Pancreas (tissue), 10 donors: ENCODE measurements at places on chromosomes 4 and X.

GRCh38 chrX:107630031-107630689, 1.9 kb downstream of the PRPS1 start:
- H3K36me3 ChIP-seq: no peaks in the 10 kb centered on the region
- no peak for DNase-seq
- no peak overlapping the region for H3K27ac ChIP-seq
- H3K27me3 ChIP-seq: no peaks in the 10 kb centered on the region

DNA sequence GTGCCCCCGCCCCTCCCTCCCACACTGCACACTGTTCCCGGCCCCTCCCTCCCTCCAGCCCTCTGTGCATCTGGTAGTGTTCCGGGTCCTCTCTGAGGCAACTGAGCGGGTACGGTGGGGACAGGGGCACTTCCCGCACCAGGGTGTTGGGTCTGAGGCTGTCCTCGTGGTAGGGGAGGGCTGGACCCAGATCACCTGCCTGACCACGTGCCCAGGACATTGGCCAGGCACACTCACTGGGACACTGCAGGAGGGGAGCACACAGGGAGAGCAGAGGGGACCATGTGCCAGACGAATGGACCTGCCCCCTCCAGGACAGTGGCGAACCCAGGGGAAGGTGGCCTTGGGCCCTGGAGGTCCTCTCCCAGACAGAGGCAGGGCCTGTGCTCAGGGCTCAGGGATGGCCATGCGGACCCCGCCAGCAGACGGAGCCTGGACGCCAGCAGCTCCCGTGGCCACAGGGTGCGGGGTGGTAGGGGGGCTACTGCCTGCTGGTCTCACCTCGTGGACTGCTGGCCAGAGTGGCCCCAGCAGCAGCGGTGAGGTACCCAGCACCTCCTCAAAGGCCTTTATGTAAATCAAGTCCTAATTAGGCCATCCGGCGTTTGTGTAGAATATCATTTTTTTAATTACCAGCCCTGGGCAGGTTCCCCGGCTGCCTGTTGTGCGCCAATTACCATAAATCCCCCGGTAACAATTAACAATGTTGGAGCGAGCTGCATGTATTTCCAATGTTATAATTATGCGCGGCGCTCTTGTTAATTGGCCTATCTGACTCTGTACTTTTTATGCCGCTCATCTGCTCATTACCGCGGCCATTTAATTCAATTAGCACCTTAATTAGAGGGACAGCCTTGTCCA, 106.9 kb downstream of the FAM53A start:
- H3K4me3 ChIP-seq: no peak overlapping the region
- H3K27me3 ChIP-seq: no peaks in the 10 kb centered on the region
- peak; percentile 72 for DNase-seq
- H3K36me3 ChIP-seq: no peaks in the 10 kb centered on the region
- no peak overlapping the region for H3K27ac ChIP-seq

DNA sequence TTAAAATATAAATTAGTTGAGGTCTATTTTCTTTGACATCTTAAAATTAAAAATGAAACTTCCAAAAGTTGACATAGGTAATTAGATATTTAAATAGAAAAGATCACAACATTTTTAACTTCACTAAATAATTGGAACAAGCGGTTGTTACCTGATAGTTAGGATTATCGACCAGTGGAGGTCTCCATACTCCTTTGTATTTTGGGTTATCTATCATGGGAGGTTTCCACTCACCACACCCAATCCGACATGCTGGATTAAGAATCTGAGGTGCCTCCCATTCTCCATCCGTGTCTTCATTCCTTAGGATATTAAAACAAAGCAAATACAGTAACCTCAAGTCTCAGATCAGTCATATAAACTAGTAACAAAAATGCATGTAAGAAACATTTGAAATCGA, 22.2 kb downstream of the SCOC start:
- H3K27me3 ChIP-seq: no peaks in the 10 kb centered on the region
- no peak overlapping the region for H3K4me3 ChIP-seq
- no peaks in the 10 kb centered on the region for H3K4me1 ChIP-seq
- H3K27ac ChIP-seq: no peak overlapping the region

GRCh38 chrX:107470198-107470597, 20.7 kb downstream of the FRMPD3 start:
- H3K27ac ChIP-seq: no peak overlapping the region
- no peak for DNase-seq
- no peak overlapping the region for H3K4me3 ChIP-seq
- H3K27me3 ChIP-seq: no peaks in the 10 kb centered on the region

DNA sequence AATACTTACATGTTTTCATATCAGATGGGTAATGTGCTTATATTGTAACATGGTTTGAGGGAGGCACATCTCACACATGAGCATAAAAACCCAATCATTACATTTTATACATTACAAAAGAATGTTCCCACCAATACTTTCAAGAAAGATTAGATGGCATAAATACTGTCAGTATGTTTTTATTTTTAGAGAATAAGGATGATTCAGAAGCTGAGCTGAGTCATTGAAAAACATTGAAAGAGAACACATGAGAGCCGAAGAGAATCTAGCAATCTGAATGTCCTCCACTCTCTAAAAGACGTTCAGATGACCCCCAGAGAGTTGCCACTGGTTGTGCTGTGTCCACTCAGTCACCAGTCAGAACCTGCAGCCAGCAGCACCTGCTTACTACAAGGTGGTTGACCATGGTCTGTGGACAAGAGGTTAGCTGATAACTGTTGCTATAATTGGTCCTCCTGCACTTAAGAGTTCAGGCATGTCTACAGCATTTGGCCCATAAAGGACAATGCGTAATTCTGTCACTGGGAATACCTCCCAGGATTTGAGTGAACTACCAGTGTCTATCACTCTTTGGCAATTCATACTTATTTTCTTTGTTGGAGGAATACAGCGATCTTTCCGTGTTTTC, 382.2 kb upstream of the IGFBP7 start:
- H3K4me3 ChIP-seq: no peak overlapping the region
- DNase-seq: no peak
- H3K4me1 ChIP-seq: no peaks in the 10 kb centered on the region
- no peaks in the 10 kb centered on the region for H3K27me3 ChIP-seq
- H3K36me3 ChIP-seq: no peaks in the 10 kb centered on the region

DNA sequence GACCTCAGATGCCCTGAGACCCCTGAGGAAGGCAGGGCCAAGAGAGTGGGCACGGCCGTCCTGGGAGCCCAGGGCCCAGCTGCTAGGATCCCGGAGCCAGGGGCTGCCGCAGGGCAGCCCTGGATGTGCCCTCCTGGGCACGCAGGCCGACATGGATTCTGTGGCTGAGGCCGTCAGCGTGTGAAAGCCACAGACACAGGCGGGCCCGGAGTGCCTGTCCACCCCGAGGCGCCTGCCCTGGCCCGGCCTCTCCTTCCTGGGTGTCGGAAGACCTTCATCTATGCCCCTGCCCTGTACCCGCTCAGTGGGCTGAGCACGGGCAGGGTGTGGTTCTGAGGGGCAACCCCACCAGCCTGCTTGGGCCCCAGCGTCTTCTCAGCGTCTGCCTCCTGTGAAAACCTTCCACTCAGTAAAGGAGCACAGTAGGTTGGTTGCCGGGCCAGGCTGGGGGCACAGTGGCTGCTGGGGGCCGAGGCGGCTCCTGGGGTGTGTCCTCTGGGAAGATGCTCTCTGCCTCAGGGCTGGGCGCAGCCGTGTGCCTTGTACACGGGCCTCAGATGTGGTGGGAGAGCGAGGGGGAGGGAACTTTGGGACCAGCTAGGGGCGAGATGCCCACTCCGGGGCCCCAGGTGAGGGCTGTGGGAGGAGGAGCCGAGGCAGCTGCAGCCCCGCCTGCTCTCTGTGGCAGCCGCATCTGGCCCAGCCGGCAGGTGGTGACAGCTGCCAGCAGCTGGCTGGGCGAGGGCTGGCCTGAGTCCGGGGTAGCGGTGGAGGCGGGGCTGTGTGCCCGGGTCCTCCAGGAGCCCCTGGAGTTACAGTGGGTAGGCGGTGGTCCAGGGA, 20.8 kb downstream of the FGFRL1 start:
- no peaks in the 10 kb centered on the region for H3K4me1 ChIP-seq
- DNase-seq: no peak
- no peak overlapping the region for H3K4me3 ChIP-seq
- no peaks in the 10 kb centered on the region for H3K27me3 ChIP-seq
- no peak overlapping the region for H3K27ac ChIP-seq

DNA sequence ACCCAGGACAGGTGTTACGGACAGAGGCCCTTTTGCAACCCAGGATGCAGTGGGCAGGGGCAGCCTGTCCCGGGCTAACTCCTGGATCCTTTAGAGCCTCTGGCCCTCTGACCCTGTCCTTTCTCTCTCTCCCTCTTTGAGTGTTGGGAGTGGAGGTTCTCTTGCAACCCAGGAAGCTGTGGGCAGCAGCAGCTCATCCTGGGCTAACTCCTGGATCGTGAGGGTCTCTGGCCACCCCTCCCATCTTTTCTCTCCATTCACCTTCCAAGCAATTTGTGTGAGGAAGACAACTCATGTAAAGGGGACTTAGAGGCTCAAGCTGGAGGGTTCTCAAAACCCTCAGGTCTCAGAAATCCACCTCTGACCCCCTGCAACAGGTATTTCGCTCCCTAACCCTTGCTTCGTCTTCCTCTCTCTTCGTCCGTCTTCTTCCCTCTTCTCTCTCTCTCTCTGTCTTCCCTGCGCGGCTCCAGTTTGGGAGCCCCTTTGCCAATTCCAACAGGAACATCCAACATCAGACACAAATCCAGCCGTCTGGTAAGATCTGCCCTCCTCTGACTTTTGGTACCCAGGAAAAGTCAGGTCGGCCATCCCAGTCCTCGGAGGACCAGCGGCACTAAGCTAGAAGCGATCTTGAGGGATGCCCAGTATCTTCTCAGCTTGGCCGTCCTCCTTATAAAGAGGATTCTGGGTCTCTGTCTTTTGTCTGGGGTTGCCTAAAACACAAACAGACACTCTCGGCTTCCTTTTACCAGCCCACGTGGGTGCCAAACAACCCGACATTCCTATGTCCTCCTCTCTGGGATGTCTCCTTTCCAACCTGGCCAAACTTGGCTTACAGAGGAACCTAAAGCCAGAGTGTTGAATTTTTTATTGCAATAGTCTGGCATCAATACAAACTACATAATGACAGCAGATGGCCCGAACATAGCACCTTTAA, 7.9 kb downstream of the ASMTL start:
- no peaks in the 10 kb centered on the region for H3K27me3 ChIP-seq
- no peak overlapping the region for H3K4me3 ChIP-seq
- H3K36me3 ChIP-seq: no peaks in the 10 kb centered on the region
- H3K4me1 ChIP-seq: no peaks in the 10 kb centered on the region
- no peak for DNase-seq

- no peaks in the 10 kb centered on the region for H3K4me1 ChIP-seq
- DNase-seq: no peak
- H3K4me3 ChIP-seq: no peak overlapping the region
- no peak overlapping the region for H3K27ac ChIP-seq
Observed at GRCh38 chrX:27519226-27519625, 56.1 kb upstream of the PPP4R3C start.

- no peaks in the 10 kb centered on the region for H3K36me3 ChIP-seq
- no peaks in the 10 kb centered on the region for H3K27me3 ChIP-seq
- H3K4me3 ChIP-seq: no peak overlapping the region
- no peak overlapping the region for H3K27ac ChIP-seq
- no peaks in the 10 kb centered on the region for H3K4me1 ChIP-seq
Observed at GRCh38 chrX:46750889-46751288, 8.0 kb downstream of the SLC9A7 start.

- no peaks in the 10 kb centered on the region for H3K4me1 ChIP-seq
- no peaks in the 10 kb centered on the region for H3K27me3 ChIP-seq
- no peak overlapping the region for H3K27ac ChIP-seq
Observed at GRCh38 chr4:103424853-103425252, 226.7 kb upstream of the CENPE start.

DNA sequence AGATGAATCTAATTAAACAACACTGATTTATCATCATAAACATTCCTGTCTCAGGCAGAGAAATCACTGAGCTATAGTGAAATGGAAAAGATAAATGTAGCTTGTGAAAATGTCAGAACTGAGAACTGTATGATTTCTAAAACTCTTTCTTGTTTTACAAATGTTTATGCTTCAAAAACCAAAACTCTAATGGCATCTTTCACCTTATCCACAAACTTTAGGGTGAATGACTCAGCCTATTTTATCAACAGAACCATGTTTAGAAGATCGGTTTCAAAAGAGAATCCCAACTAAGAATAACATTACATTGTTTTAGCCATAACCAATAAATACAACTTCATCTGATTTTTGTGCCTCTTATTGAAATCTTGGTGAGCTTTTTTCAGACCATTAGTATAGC, 21.4 kb downstream of the NKX6-1 start:
- H3K36me3 ChIP-seq: no peaks in the 10 kb centered on the region
- no peak overlapping the region for H3K27ac ChIP-seq

- no peaks in the 10 kb centered on the region for H3K4me1 ChIP-seq
- no peak overlapping the region for H3K27ac ChIP-seq
- no peaks in the 10 kb centered on the region for H3K27me3 ChIP-seq
- H3K36me3 ChIP-seq: no peaks in the 10 kb centered on the region
- no peak overlapping the region for H3K4me3 ChIP-seq
Observed at GRCh38 chrX:67787196-67787595, 243.4 kb downstream of the AR start.

- H3K27ac ChIP-seq: no peak overlapping the region
- DNase-seq: no peak
- H3K4me1 ChIP-seq: no peaks in the 10 kb centered on the region
- H3K27me3 ChIP-seq: peaks cover 4% of the 10 kb centered on the region
Observed at GRCh38 chrX:47586043-47586787, 4.0 kb downstream of the TIMP1 start.

- H3K4me3 ChIP-seq: no peak overlapping the region
- no peak overlapping the region for H3K27ac ChIP-seq
- no peak for DNase-seq
Observed at GRCh38 chr4:188139671-188140070, 430 bp downstream of the TRIML1 start.

DNA sequence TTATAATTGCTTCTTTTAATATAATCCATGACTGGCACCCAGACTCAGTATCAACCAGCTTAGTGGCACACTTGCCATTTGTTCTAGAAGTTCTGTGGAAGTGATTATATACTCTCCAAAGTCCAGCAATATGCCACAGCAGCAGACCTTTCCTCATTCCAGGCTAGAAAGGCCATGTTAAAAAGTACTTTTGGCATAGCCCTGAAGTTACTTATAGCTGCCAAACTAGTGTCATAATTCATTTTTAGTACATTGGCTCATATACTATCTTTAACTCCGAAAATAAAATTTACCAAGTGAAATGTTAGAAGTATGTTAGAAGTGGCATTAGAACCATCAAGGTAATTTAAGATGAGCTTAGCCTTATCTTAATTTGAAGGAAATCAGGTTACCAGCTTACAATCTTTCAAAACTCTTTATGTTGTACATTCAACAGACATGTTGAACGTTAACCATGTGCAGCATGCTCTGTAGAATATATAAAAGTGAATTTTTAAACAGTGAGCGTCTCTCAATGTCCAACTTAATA, 714.2 kb upstream of the LCORL start:
- no peak overlapping the region for H3K4me3 ChIP-seq
- no peaks in the 10 kb centered on the region for H3K27me3 ChIP-seq
- H3K27ac ChIP-seq: no peak overlapping the region
- H3K4me1 ChIP-seq: no peaks in the 10 kb centered on the region
- no peaks in the 10 kb centered on the region for H3K36me3 ChIP-seq
